NCI-H187 (cell line): ENCODE measurements at places on chromosomes 4 and X.
A peak's percentile ranks its signal among the peaks of the same experiment; 100 is the strongest.

GRCh38 chr4:156190615-156191014 lies 236.9 kb upstream of the CTSO start:
- DNase-seq = no peak

DNA sequence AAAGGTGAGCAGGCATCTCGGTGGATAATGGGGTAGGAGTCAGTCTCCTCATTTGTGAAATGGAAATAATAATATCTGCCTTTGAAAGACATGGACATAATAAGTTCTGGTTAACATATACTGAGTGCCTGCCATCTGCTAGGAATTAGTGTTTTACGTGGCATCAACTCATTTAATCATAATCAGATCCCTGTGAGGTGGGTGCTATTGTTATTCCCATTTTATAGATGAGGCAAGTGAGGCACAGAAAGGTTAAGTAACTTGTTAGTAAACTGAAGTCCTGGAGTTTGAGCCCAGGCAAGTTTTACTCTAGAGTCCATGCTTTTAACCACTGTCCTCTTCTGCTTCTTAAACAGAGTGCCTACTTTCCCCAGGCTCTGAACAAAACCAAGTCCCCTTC lies 7.5 kb downstream of the CCDC120 start:
- no peak for DNase-seq

DNA sequence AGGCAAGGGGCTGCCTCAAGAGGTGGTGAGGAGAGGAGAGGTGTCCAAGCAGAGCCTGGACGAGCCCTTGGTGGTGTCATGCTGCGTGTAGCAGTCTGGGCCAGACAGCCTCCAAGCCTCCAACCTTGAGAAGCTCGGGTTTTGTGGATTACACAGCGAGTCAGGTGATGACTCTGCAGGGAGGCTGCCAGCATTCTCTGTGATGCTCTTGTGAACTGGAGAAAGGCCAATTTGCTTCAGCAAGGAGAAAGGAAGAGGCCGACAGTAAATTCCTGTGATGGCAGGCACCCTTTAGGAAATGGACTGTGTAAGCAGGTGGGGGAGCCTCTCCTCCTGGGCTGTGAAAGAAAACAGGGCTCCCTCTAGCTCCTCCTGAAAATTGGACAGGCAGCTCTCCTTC lies 36.0 kb upstream of the CD99L2 start:
- DNase-seq = no peak

DNA sequence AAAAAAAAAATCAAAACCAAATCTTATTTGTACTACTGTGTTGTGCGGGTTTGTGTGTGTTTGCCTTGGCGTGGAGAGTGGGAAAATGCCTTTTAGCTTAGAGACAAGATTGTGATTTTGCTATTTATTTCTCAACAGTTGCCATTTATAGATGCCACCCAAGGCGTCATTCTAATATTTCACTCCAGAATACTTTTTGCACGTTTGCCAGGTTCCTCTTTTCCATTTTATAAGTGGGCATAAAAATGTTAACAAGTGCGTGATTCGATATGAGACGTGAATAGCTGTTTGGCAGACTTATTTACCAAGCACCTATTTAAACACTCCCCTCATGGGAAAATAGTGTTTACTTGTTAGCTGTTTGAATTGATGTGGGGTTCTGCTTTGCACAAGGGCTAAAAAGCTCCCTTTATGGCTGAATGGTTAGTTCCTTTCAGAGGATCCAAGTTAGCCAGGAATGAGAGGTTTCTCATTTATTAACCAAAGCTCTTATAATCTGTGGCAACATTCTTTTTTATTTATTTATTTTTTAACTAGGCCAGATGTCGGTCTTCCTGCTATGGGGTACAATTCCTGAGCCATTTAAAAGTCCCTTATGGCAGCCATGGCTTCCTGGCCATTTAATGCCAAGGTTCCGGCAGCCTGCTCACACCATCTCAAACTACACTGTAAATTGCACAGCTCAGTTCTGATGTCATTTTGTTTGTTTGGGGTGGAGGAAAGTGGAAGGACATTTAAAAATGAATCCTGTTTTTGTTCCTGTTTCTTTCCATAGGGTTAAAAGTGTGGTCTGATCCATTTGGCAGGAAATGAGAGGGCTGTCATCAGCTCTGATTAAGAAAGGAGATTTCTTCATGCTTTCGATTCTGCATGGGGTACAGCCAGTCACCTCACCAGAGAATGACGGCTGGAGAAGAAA lies 14.6 kb downstream of the SMIM20 start:
- peak; percentile 34 for DNase-seq

DNA sequence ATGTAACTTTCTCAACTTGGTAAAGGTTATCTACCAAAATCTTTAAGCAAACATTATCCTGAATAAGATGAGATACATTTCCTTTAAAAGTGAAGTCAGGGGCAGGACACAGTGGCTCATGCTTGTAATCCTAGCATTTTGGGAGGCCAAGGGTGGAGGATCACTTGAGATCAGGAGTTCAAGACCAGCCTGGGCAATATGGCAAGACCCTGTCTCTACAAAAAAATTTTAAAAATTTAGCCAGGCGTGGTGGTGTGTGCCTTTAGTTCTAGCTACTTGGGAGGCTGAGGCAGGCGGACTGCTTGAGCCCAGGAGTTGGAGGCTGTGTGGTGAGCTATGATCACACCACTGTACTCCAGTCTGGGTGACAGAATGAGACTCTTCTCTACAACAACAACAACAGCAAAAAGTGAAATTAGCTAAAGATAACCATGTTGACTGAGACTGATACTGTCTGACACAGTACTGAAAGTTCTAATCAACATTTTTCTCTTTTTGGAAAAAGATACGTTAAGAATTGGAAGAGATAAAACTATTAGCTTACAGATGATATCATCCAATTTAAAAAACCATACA lies 4.9 kb downstream of the DCAF16 start:
- DNase-seq = no peak

- no peak for DNase-seq
These were observed 425.1 kb downstream of the RAB28 start for GRCh38 chr4:13059019-13059418.

DNA sequence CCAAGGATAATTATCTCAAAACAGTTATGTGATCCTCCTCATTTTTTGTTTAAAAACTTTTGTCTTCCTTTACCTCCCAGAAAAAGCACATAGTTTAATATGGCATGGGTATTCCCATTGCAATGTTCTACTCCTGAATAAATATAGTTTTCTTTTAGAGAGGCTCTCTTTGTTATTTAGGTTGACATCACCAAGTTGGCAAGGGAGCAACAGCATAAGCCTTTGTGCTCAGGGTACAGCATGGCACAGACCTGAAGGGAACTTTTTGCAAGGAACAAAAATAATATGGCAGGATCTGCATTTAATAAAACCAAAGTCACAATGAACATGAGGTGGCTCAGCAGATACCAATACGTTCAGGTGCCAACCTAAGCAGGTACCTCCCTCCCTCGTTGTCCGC lies 47.1 kb upstream of the NPY2R start:
- no peak for DNase-seq

DNA sequence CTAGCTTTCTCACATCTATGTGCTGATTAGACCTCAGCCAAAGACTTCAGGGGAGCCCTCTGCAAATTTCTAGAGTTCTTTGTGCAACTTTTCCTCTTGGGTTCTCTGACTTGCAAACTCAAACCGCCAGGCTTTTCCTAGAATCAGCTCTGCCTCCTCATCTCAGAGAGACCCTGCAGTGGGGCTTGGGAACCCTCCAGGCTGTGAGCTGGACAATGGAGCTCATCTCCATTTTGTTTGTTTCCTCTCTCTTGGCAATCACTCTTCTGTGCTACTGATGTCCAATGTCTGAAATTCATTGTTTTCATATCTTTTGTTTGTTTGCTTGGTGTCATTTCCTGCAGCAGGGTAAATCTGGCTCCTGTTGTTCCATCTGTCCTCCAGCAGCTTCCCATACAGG lies 33.0 kb downstream of the GYPB start:
- no peak for DNase-seq

DNA sequence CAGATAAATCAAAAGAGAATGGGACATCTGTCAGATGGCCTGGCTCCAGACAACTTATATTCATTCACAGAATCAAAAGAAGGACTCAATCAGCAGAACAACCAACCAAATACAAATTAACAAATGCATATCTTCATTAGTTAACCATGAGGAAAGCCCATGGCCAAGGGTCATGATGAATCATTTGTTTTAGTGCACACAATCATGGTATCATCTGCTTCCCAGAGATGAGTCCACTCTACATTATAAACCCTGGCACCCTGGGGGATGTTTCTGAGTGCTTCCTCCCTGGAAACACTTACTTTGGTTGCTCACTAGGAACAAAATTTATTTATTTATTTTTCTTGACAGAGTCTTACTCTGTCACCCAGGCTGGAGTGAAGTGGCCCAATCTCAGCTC lies 453.3 kb upstream of the HS3ST1 start:
- peak; percentile 15 for DNase-seq

DNA sequence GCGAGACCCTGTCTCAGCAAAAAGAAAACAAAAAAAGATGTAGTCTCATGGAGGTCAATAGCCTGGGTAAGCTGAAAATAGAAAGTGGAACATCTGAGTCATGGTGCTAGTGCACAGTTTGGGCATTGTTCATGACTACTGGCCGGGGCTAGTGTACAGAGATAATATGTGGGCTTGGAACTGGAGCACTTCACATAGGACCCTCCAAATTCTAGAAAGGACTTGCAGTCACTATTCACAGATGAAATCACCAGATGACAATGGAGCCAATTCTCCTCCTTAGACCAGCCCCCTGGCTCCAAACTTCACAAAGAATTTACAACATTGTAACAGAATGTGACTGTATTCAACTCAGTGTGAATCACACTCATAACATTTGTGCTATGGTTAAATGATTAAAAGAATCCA lies 367.8 kb upstream of the SLC7A11 start:
- DNase-seq = no peak

- DNase-seq = no peak
These were observed 200.3 kb downstream of the PDGFC start for GRCh38 chr4:156771171-156771837.

- no peak for DNase-seq
These were observed 24.3 kb downstream of the LINC00632 start for GRCh38 chrX:140733766-140734342.

GRCh38 chrX:154117566-154117965 lies 20.0 kb upstream of the MECP2 start:
- no peak for DNase-seq

DNA sequence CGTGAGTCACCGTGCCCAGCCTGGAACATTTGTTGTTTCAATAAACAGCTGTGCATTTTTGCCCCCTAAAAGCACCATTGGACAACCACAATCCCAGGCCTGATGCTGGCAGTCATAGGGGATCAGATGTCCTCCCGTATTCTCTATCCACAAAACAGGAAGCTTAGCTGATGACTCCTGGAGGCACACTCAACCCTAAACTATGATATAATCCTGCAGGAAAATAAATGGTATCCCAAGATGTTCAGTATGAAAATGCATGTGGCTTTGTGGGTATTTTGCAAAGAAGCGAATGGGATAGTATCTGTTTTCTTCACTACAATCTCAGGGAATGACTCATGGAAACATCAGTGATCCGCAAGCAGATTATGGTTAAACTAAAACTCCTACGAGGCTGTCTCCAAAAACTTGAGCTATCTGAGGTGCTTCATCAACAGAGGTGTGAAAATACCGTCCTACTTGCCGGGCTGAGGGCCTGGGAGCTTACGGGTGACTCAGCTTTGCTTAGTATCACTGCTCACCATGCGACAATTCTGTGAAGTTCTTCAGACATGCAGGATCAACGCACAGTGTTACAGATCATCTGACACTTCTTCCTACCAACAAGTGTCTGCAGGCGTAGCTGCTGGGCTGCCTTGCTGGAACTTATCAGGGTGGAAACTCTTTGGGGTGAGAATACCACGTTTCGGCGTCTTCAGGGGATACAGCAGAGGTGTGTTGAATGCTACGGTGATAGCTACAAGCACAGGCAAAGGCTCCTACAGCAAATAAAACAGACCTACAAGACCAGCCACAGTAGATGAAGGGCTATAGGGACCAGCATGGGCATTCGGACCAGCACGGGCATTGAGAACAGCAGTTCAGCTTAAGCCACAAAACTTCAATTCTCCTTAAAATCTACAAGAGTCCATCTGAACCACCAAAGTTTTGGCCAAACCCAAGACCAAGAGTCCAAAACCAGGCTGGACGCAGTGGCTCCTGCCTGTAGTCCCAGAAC lies 148.5 kb downstream of the DHRSX start:
- DNase-seq = no peak

DNA sequence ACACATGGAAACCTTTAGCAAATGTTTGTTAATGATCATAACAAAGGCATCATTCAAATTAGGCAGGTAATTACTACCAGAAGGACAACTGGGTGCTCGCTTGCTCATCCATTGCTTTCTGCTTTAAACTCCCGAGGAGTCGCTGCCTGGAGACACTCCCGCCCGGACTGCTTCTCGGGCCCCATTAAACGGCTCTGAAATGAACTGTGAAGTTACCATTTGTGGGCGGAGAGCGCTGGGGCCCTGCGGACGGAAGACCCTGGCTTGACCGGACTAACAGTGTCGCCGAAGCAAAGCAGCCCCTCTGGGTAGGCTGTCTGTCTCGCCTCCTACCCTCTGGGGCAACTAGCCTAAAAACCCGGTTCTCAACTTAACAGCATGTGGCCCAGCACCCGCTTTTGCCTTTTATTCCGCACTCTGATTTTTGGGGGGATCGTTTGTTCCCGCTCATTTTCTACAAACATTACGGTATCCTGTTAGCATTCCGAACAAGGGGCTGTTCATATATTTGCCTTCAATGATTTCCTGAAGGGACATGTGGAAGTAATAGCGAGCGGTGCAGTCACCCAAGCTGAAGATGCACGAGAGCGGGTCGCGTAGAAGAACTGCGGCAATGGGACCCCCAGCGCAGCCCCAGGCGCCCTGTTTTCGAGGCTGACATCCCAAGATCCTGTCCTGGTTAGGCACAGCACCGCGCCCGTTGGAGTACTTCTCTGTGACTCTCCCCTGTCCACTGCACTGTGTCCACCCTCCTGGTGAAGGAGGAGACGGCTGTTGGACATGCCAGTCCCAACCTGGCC lies 1.6 kb upstream of the PDGFRA start:
- DNase-seq = no peak

GRCh38 chr4:13524504-13525243 lies 19.6 kb downstream of the NKX3-2 start:
- DNase-seq = no peak

GRCh38 chr4:159035570-159035969 lies 67.3 kb upstream of the RAPGEF2 start:
- no peak for DNase-seq

DNA sequence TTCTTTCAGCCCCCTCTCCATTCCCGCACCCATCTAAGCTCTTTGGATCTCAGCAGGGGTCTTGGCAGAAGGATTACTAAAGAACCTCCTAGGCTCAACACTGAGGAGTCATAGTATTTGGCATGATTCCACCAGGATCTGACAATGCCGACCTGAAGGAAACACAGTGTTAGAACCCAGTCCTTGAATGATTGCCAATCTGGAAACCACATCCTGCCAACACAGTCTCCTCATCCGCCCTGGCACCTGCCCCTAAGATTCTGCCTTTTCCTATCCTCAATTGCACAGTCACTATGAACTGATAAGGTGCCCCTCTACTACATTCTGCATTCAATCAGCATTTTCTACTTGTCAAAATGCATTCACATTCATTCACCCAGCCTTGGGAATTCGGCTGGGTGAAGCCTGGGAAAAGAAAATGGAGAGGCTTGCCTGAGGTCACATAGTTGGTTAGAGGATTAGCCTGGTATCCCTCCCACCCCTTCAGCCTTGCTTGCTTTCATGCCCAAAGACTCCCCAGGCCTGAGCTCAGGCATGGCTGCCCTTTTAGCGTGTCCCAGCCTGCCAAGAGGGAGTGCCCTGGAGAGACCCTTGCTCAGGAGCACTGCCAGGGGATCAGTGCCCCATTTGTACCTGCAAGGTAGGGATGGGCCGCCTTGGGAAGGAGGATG lies 2.2 kb upstream of the CLDN2 start:
- no peak for DNase-seq

- DNase-seq = no peak
These were observed 23.1 kb downstream of the EIF4E start for GRCh38 chr4:98905839-98906238.
